ENCODE measurements at places on chromosomes 3 and 15. TPM values are rescaled to one million over a fixed set of nuclear protein-coding genes. Genes with fewer than 3 reads are reported as not detected.

DNA sequence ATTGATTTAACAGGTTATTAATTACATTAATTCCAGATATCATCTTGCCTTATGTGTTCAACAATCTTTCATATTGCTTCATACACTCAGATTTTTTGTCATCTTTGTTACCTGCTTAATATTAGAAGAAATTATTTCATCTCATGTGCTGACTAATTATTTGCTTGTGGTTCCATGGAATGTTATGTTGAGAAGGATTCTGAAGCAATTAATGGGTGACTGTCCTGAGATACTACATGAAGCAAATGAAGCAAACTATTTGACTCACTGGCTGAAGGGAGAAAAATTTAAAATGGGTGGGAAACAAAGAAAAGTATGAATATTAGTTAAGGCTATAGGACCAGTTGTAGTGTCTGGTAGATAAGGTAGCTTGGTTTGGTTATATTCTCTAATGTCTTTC, 443.8 kb upstream of the EPHA6 start:
- no peak overlapping the region for H3K4me3 ChIP-seq
- H3K4me1 ChIP-seq = no peaks in the 10 kb centered on the region

GRCh38 chr15:62649793-62650420, 392.6 kb upstream of the TPM1 start:
- H3K27ac ChIP-seq = no peak overlapping the region
- H3K27me3 ChIP-seq = no peaks in the 10 kb centered on the region
- H3K4me3 ChIP-seq = no peak overlapping the region
- no peak for DNase-seq
- peaks cover 8% of the 10 kb centered on the region for H3K36me3 ChIP-seq

- no peak overlapping the region for H3K4me3 ChIP-seq
- no peaks in the 10 kb centered on the region for H3K27me3 ChIP-seq
- no peaks in the 10 kb centered on the region for H3K4me1 ChIP-seq
- no peaks in the 10 kb centered on the region for H3K36me3 ChIP-seq
- no peak overlapping the region for H3K27ac ChIP-seq
- DNase-seq = no peak
These were observed 616.1 kb upstream of the ALCAM start for GRCh38 chr3:104750581-104750980.

- no peaks in the 10 kb centered on the region for H3K27me3 ChIP-seq
- H3K4me3 ChIP-seq = no peak overlapping the region
- H3K27ac ChIP-seq = no peak overlapping the region
- H3K4me1 ChIP-seq = no peaks in the 10 kb centered on the region
- H3K36me3 ChIP-seq = no peaks in the 10 kb centered on the region
- DNase-seq = no peak
These were observed 316.6 kb downstream of the NTRK3 start for GRCh38 chr15:87939848-87940457.

DNA sequence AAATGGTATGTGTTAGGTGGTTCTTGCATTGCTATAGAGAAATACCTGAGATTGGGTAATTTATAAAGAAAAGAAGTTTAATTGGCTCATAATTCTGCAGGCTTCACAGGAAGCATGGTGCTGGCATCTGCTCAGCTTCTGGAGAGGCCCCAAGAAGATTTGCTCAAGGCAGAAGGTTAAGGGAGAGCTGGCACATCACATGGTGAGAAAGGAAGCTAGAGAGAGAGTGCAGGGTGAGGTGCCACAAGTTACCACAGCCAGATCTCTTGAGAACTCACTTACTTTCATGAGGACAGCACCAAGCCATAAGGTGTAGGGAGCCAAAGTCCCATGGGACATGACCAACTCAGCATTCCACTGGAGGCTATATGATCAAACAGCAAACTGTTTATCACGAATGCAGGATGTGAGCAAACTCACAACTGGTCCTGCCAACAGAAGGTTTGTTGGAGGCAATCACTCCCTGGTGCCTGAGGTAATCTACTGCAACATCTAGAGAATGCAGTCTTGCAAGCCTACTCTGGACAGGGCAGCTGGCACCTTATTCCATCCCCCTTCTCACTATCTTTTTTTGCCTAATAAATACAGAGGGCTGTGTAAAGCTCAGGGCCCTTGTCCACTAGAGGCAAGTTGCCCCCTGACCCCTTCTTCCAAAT, 28.1 kb upstream of the CCR2 start:
- no peaks in the 10 kb centered on the region for H3K4me1 ChIP-seq
- no peak for DNase-seq
- H3K27me3 ChIP-seq = no peaks in the 10 kb centered on the region
- H3K36me3 ChIP-seq = no peaks in the 10 kb centered on the region
- no peak overlapping the region for H3K27ac ChIP-seq
- no peak overlapping the region for H3K4me3 ChIP-seq

- no peaks in the 10 kb centered on the region for H3K27me3 ChIP-seq
- H3K36me3 ChIP-seq = no peaks in the 10 kb centered on the region
- H3K4me3 ChIP-seq = no peak overlapping the region
- H3K27ac ChIP-seq = no peak overlapping the region
- no peak for DNase-seq
These were observed 175.8 kb upstream of the NANOGP8 start for GRCh38 chr15:35260941-35261340.

GRCh38 chr3:98690876-98691275, 72.3 kb upstream of the ST3GAL6 start:
- no peak overlapping the region for H3K27ac ChIP-seq
- H3K4me1 ChIP-seq = no peaks in the 10 kb centered on the region
- H3K4me3 ChIP-seq = no peak overlapping the region

DNA sequence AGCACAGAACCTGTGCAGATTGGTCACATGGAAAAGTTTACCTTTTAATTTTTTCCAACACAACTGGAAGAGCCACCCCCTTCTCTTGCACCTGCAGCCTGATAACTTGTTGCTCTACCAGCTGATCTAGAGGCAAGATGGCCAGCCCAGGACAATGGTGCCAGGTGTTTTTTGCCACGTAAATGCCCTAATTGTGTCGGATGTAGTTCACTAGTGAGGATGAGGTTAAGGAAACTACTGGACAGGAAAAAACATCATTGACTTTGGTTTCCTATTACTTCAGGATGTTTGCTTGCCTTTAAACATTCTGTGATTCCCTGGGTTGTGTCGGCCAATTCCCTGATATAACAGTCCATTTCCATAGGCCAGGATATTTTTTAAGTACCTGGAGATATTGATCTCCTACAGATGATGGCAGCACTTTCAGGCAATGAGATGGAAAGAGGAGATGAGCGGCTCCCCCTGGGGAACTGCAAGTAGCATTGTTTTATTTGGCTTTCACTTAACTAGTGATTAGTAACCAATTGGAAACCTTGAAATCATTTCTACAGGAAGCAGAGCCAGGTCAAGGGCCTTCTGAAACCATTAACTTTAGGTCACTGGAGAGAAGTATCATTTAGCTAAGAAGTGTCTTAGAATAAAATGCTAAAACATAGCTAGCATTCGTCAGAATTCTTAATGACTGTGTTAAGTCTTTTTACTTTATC, 72.5 kb downstream of the OSBPL10 start:
- no peak for DNase-seq
- no peaks in the 10 kb centered on the region for H3K36me3 ChIP-seq
- H3K27ac ChIP-seq = no peak overlapping the region
- H3K4me1 ChIP-seq = peaks cover 10% of the 10 kb centered on the region
- no peak overlapping the region for H3K4me3 ChIP-seq

DNA sequence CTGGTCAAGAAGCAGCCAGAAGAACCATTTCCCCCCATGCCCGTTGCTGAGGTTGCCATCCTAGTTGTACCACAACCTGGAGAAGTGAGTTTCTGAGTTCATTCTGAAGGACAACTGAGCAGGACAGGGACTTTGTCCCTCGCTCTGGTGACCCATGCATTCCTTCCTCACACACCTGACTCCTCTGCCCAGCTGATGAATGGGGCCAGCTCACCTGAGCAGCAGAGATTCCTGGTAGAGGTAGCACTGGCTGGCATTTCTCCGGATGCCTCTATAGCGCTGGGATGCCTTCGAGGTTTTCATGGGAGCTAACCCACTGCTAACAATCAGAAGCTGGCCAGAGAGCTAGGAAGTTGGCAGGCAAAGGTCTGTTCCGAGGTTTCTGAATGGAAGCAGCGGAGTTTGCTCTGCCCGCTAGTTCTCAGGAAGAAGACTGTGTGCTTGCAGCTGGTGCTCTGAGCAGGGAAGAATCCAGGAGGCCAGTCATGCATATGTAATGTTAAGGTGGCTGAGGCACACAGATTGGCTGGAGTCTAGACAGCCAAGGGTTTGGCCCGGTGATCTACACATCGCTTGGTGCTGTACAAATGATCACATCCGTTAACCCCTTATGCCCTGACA, at the start of gene TMC3:
Gene TMC3 (minus strand): TSS at position 439 of the 621 bp plus-strand sequence. CDS start 136 bp downstream, at position 303.
- H3K4me1 ChIP-seq = no peaks in the 10 kb centered on the region
- DNase-seq = no peak
- no peak within 1 kb of the TSS for H3K27ac ChIP-seq
- no peaks in the 10 kb centered on the region for H3K36me3 ChIP-seq
- no peaks in the 10 kb centered on the region for H3K27me3 ChIP-seq
- H3K4me3 ChIP-seq = no peak within 1 kb of the TSS

- H3K27ac ChIP-seq = no peak overlapping the region
- H3K36me3 ChIP-seq = no peaks in the 10 kb centered on the region
- H3K4me3 ChIP-seq = peak overlapping the region; percentile 66
- no peaks in the 10 kb centered on the region for H3K4me1 ChIP-seq
- peak; percentile 76 for DNase-seq
These were observed 685 bp downstream of the ADAMTSL3 start for GRCh38 chr15:83654379-83655236.

DNA sequence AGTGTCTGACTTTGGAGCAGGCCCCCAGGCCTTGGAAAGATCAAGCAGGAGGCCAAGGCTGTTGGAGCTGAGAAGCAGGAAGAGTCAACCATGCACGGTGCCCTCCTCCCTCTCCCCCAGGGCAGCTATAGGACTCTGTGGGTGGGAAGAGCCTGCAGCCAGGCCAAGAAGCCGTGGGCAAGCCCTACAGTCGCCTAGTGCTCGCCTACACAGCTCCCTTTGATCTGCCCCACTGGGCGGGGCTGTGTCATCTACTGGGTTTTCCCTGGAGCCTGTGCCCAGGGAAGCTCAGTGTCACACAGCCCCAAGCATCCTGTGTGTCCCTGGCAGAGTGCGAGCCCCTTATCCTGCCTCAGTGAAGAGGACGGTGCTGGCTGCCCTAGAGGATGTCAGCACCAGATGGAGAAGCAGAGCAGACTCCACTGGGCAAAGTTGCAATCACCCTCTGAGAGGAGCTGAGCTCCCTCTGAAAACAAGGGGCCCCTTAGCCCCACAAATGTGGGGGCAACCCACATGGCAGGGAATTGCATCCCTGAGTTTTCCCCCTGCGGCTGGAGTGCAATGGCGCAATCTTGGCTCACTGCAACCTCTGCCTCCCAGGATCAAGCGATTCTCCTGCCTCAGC, 72.2 kb downstream of the KLF13 start:
- H3K36me3 ChIP-seq = no peaks in the 10 kb centered on the region
- H3K4me1 ChIP-seq = no peaks in the 10 kb centered on the region
- no peak overlapping the region for H3K27ac ChIP-seq
- DNase-seq = peak; percentile 28
- no peak overlapping the region for H3K4me3 ChIP-seq

GRCh38 chr3:2652386-2652785, 457.8 kb downstream of the IL5RA start:
- H3K4me3 ChIP-seq = no peak overlapping the region
- no peak overlapping the region for H3K27ac ChIP-seq
- H3K27me3 ChIP-seq = no peaks in the 10 kb centered on the region
- no peaks in the 10 kb centered on the region for H3K36me3 ChIP-seq

GRCh38 chr3:13700362-13700761, 151.4 kb downstream of the FBLN2 start:
- DNase-seq = peak; percentile 64
- no peaks in the 10 kb centered on the region for H3K36me3 ChIP-seq
- H3K4me3 ChIP-seq = no peak overlapping the region
- H3K4me1 ChIP-seq = peaks cover 6% of the 10 kb centered on the region
- no peak overlapping the region for H3K27ac ChIP-seq

DNA sequence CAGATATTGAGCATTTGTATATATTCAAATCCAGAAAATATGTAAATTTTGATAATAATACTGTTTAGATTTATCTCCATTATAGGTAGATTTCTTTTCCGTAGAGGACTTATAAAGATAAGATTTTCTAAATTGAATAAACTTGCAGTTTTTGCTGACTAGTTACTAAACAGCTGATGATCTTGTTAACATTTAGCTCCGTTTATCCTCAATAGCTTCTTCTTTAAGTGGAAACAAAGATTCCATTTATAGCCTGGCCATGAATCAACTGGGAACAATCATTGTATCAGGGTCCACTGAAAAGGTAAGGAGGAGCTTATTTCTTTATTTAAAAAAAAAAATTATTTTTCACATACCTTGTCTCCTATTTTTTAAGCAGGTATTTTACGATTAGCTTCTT, 16.7 kb downstream of the WDR48 start:
- no peak overlapping the region for H3K27ac ChIP-seq
- no peak overlapping the region for H3K4me3 ChIP-seq
- H3K27me3 ChIP-seq = no peaks in the 10 kb centered on the region
- peaks cover 37% of the 10 kb centered on the region for H3K36me3 ChIP-seq
- no peaks in the 10 kb centered on the region for H3K4me1 ChIP-seq
- DNase-seq = no peak

DNA sequence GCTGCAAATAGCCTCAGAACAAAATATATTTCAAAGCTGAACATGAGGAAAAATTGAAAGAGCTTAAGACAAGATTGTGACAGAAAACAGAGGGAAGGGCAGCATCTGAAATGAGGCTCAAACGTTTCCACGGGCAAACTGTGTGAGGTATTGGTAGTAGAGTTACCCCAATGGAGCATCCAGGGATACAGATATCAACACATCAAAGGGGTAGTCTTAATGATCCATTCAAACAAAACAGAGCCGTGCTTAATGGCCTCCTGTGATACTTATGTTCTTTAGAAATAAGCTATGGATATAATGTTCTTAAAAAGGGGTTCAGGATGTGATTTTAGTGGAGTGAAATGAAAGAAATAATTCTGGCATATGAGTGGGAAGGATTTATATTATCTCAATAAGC, 430.3 kb upstream of the PDZRN3 start:
- no peaks in the 10 kb centered on the region for H3K27me3 ChIP-seq
- no peaks in the 10 kb centered on the region for H3K36me3 ChIP-seq
- no peak for DNase-seq
- no peak overlapping the region for H3K27ac ChIP-seq
- no peaks in the 10 kb centered on the region for H3K4me1 ChIP-seq

- DNase-seq = no peak
- no peaks in the 10 kb centered on the region for H3K36me3 ChIP-seq
- H3K4me1 ChIP-seq = no peaks in the 10 kb centered on the region
- no peak overlapping the region for H3K27ac ChIP-seq
These were observed 158.8 kb downstream of the SSR3 start for GRCh38 chr3:156395961-156396710.

DNA sequence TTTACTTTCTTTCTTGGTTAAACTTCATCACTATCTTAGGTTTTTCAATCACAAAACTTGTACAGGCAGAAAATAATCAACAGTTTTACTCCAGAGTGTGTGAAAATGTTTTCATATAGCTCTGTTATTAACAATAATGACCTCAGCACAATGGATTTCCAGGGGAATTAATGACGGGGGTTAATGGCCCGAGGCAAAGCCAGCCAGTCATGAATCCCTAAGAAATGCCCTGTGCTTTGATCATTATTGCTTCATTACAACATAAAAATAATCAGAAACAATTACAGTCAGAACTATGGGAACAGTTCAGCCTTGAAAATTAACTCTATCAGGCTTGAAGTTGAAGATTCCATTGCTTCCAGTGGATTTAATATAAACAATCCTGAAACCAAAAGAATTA, 875.4 kb downstream of the ROBO2 start:
- H3K4me3 ChIP-seq = no peak overlapping the region
- H3K4me1 ChIP-seq = no peaks in the 10 kb centered on the region
- H3K36me3 ChIP-seq = peaks cover 12% of the 10 kb centered on the region
- no peak overlapping the region for H3K27ac ChIP-seq

TOPAZ1 gene
- not detected for total RNA-seq

CMC1 gene
- 15.6 TPM for total RNA-seq

SORD gene
- 35.2 TPM for total RNA-seq

TGM5 gene
- total RNA-seq = not detected

ROPN1 gene
- not detected for total RNA-seq
